ENCODE measurements at places on chromosomes 16 and 17. TPM values are rescaled to one million over a fixed set of nuclear protein-coding genes. Genes with fewer than 3 reads are reported as not detected.

The SMIM36 gene
- total RNA-seq: not detected

DNA sequence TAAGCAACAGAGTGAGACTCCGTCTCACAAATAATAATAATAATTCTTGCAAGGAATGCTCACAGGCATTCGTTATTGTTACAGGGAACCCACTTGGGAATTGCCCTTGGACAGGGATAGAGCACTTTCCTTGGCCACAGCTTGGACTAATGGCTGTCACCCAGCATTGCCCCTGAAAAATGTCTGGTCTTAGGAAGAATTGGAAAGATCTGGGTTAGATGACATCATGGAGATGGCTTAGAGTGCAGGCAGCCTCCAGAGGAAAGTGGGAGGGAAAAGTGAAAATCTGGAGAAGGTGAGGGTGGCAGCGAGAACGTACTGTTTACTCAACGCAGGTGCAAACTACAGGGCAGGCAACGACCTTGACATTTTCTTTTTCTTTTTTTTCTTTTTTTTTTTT, 59.3 kb upstream of the MRTFB start:
- no peak for DNase-seq

- peak; percentile 79 for DNase-seq
These were observed 9.7 kb downstream of the KDM6B start for GRCh38 chr17:7843536-7844291.

- peak; percentile 81 for DNase-seq
These were observed 161.1 kb upstream of the CACNG5 start for GRCh38 chr17:66673668-66674276.

GRCh38 chr17:10021272-10021984, 116.4 kb upstream of the RCVRN start:
- DNase-seq: no peak

DNA sequence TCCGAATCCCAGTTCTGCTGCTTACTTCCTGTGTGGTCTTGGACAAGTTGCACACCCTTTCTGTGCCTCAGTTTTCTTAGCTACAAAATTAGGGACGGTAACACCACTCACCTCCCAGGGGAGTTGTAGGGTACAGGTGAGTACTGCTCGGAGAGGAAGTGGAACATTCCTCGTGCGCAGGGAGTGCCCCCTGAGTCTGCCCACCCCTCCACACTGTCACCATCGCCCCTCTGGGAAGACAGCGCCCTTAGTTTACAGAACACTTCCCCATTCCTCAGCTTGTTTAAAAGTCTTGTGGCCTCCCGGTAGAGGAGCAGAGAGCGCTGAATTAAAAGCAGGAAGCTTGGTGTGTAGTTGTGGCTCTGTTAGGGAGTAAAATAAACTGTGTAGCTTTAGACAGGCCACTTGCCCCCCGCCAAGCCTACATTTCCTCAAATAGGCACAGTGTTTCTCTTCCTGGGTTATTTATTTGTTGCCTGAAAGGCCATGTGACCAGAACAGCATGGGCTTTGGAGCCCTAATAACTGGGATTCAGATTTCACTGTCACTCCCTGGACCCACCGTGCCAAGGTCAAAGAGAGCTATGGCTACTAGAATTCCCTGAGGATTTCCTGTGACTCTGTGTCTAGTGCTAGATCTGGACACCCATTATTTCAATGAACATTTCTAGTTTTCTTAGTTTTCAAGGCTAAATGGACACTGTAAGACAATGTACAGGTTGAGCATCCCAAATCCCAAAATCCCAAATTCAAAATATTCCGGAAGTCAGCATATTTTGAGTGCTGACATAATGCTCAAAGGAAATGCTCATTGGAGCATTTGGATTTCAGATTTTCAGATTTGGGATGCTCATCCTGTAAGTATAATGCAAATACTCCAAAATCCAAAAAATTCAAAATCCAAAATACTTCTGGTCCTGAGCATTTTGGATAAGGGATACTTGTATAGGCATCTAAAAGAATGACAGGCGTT, 372.5 kb downstream of the SNX29 start:
- DNase-seq: peak; percentile 57

GRCh38 chr16:27273670-27274423, 5.3 kb upstream of the NSMCE1 start:
- no peak for DNase-seq
